NCI-H1694 treated with DMSO at 0.1 percent for 48 hours (cell line): ENCODE measurements at places on chromosomes 2 and 18.

DNA sequence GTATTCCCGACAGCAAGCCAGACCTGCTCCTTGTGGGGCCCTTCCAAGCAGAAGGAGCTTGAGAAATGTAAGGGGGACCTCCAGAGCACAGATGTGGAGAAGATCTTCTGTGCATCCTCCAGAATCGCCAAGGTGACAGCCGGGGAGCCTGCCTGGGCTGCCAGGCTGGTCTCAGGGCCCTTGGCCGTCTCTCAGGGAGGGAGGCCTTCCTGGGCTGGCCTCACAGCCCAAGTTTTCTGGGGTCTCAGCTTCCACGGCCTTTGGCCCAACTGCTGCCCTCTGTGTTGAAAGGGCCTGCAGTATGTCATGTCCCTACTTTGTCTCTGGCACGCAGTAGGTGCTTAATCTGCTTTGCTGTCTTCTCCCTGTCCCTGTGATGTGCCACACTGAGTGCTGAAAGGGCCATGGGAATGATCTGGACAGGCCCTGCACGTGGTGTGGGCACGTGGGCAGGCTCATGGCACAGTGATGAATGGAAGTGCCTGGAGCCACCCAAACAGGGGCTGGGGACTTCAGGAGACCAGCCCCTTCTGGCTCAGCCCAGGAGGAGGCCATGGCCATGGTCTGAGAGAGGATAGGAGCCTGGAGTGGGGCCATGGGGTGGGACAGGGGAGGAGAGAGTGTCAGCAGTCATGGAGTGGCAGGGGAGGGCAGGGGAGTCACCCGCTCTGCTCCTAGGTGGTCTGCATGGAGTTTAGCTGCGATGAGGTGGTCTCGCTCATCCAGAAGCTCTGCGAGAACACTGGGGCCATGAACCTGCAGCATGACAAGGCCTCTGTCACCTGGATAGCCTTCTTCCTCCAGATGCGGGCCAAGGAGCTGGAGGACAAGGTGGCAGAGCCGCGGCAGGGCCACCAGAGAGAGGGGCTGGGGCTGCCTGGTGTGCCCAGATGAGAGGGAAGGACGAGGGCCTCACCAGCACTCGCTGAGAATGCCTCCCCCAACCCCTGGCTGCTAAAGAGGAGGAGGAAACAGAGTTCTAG lies 35.4 kb downstream of the HJURP start:
- no peak for DNase-seq

DNA sequence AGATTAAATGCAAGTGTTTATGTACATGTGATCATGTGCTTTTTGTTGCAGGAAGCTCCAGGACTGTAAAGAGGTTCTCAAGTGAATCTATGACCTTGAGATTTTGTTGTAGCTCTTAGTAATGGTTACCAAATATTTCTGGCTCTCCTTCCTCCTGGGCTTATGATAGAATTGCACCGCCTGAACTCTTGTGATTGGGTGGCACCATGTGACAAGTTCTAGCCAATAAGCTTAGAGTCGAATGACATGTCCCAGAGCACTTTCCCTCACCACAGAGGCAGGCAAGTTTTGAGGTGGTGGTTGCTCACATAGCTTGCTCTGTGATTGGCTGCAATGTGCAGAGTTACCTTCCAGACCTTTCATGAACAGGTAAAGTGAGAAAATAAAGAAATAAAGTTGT lies 8.9 kb upstream of the SCG2 start:
- no peak for DNase-seq

DNA sequence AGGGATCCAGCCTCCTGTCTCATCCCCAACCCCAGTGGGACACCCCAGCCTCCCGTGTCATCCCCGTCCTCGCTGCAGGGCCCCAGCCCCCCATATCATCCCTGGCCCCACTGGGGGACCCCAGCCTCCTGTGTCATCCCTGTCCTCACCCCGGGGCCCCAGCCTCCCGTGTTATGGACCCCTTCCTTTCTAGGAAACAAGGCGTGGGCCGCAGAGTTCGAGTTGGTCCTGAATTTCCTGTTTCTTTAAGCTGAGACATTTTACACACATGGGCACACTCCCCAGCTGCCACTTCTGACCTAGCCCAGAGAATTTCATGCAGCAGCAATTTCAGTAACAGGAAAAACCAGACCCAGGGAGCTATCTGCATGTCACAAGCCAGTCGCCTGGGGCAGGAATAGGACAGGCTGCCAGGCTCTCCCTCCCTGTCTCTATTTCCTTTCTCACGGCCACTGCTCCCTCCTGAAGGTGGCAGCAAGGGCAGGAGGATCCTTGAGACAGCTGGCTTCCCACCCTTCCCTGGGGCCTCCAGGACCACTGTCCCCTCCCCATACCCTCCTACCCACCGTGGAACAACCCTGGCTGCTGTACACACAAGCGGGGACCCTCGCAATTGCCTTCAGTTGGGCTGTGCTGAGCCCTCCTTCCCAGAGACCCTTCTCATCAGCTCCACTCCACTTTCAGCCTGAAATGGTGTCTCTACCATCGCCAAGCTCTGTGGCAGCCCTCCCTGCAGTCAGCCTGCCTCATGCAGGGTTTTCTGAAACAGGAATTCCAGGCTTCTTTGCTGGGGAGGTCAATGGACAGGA lies 141.9 kb upstream of the ID2 start:
- no peak for DNase-seq

DNA sequence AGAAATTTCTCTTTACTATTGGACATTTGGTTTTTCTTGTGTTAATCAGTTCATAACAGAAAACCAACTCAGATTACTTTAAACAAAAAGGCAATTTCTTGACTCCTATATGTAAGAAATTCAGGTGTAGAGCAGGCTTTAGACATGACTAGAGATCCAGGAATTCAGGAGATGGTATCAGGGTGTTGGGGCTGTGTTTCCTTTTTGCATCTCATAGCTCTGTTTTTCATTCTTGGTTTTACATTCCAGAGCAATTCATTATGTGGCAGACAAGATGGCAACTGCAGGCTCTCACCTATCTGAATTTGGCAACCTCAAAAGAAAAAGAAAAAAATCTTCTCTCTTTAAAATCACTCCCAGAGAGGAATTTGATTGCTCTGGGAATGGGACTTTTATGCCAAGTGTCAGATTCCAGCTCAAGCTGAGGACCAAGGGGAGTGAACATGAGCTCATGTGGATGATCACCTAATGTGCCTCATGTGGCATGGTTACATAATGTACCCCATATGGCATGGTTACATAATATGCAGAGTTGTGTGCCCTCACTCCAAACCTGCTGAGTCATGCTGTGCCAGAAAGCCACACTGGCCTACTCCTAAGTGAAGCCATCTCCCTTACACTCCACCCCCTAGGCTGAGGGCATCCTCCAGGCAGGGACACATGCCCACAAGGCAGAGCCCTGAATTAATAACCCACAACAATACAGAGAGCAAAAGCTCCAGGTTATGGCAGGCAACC lies 282.7 kb downstream of the MBD2 start:
- no peak for DNase-seq

DNA sequence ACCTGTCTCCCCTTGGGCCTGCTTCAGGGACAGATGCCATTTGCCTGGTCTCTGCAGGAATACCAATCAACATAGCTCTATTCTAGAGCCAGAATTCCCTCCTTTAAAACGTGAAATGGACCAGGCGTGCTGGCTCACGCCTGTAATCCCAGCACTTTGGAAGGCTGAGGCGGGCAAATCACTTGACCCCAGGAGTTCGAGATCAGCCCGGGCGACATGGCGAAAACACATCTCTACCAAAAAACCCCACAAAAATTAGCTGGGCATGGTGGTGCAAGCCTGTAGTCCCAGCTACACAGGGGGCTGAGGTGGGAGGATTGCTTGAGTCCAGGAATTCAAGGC lies 127.0 kb downstream of the PLEKHM3 start:
- no peak for DNase-seq

DNA sequence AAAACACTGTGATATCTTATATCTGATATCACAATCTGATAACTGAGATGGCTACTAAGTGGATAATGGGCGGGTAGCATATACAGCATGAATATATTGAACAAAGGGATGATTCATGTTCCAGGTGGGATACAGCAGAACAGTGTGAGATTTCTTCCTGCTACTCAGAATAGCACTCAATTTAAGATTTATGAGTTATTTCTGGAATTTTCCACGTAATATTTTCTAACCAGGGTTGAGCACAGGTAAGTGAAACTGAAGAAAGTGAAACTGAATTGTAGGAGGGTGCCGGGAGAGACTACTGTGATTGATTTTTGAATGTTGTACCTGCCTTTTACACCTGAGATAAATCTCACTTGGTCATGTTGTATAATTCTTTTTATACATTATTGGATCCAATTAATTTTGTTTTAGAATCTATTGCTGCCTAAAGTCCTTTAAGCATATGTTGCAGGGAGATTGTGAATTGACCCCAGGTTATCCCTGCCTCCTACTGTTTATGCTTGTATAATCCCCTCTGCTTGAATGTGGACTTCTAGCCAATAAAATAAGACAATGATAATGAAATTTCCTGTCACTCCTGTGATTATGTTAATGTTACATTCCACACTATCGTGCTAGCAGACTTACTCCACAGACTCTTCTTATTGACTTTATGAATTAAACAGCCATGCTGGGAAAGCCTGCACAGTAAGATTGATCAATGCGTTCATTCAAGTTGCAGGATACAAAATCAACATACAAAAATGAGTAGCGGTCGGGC lies 67.6 kb upstream of the RBBP8 start:
- DNase-seq, result no peak

DNA sequence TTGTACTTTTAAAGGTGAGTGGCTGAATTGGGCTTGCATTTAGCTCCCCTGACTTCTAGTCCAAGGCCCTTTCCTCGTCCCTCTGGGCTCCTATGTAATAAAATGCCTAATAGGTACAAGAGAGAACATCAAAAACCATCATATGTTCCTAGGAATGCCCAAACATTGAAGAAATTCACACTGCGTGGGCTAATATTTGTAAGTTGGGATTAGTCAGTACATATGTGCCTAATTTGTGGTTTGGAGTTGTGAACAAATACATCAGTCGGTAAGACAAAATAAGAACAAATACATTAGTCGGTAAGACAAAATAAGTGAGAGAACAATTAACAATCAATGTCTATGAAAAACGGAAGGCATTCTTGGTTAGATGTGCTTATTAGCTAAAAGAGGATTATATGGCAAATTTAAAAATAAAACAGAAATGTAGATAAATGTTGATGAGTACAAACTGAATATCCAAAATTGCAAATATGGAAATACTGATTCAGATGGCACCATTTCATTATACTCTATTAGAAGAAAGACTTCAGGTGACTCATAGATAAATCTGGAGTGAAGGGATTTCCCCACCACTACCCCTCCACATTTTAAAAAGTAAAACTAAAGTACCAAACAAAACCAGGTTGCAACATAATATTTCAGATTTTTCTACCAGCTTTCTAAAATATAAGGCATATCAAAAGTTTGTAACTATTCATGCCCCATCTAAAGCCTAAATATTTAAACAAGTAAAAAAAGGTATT lies 325.4 kb downstream of the ZEB2 start:
- no peak for DNase-seq

GRCh38 chr2:227237786-227238185 lies 73.4 kb downstream of the COL4A3 start:
- no peak for DNase-seq

DNA sequence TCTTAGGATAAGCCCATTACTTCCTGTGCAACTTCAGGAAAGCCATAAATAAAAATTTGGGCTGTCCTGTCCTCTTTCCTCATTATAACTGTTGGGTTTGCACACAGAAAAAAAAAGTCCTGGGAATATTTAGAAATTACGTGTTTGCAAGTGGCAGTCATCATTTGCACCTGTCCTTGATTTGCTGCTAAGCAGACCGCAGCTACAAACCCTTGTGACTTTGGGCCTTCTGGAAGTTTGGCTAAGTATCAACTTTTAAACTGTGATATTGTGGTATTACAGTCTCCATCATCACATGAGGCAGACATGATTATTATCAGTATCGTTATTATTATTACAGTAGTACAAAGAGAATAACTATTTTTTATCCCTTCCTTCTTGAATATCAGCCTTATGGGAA lies 260.7 kb upstream of the SESTD1 start:
- DNase-seq, result no peak

- no peak for DNase-seq
Measured at GRCh38 chr18:9737472-9738121, 29.5 kb downstream of the RAB31 start.

DNA sequence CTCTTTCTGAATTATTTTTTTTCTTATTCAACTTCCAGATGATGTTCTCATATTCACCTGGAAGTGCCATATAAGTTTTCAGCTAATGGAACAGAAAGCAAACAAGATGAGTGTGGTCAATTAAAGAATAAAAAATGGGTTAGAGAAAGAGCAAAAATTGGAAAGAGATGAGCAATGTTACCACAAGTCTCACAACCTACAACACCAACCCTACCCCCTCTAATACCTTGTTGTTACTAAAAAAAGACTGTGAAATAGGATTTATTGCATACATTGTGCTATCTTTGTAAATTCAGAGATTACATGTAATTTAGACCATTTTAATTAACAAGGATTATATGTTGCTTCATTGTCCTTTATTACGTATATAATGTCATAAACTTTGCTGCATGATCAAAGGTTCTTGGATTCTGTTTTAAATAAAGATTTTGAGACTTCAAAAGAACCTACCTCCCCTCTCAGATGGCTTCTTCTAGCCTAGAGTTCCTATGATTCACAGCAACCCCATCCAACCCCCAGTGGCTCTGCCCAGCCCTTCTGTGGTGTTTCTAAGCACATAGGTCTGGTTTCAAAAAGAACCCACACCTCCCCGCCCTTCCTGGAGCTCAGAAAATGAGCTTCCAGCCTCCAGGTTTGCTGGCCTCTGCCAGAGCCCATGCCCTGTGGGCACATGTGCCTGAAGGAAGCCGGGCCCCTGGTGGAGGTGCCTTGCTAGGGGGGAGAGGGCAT lies 24.7 kb downstream of the LGALSL start:
- DNase-seq, result no peak

DNA sequence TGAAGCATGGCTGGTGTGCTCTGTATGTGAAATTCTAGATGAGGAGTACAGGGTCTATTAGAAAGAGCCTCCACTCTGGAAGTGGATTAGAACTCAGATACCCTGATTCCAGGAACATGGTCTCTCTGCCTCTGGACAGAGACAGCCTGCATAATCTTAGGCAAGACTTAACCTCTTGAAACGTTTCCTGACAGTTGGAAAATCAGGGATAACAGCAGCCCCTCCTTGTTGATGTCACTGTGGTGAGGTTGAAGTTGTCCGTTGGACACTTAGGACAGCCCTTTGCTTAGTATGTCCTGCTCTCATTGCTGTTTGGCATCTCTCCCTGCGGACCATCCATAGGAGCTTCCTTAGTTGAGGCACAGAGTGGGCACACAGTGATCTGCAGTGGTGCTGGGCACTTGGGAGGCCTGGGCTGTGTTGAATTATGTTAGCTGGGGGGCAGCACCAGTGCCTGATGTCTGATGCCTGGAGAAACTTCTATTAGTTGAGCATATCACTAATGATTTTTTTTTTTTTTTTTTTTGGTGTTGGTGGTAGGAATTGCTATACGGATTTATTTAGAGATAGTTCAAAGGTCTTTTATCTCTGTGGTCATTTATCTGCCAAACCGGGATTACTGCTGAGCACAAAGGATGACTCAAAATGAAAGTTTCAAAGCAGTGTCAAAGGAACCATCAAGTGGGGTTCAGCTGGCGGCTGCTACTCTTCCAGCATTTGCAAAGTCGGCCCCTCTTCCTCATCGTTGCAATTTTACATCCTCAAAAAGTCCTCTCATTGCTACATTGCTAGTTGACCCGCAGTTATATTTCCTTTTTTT lies 28.8 kb downstream of the SETBP1 start:
- no peak for DNase-seq
